ENCODE measurements at places on chromosomes 13 and 19.

DNA sequence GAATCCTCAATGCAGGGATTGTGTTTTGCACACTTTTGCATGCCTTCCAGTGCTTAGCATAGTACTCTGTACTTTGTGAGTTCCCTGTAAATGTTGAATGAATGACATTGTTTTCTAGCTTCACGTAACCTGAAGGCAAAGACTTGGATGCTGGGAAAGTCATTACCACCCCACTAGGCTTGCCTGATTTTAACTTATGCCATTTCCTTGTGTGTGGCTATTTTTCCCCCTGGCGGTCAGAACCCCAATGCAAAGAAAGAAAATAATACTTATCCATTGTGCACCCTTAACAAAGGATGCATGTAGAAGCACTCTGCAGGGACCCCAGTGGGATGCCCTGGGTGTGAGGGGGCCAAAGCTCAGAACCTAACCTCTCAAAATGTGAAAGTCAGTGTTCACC, 1.2 kb upstream of the ENOX1 start:
- DNase-seq, result peak; percentile 73

DNA sequence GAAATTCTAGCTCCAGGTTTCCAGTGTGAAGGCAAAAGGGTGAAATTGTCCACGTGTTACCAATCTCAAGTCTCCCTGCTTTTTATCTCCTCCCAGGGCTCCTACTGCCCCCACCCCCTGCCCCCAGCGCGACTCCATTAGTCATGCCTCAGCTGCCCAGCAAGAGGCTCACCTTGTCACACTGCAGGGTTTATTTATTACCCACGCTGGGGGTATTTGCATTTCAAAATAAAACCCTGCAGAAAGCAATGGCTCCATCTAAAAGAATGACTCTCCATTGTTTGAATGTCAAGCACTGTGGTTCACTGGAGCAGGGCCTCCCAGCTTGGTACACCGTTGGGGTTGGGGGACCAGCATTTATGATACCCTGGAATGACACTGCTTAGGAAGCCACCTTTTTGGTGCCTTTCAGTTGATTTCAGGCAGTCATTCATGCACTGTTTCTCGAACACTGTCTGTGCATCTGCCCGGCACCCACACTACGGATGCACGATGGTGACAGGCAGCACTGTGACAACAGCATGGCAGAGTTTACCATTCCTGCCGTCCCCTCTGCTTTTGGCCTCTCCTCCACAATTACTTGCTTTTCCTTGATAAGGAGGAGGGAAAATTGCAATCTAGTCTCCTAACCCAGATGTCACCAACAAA, 9.9 kb upstream of the POP4 start:
- no peak for DNase-seq

DNA sequence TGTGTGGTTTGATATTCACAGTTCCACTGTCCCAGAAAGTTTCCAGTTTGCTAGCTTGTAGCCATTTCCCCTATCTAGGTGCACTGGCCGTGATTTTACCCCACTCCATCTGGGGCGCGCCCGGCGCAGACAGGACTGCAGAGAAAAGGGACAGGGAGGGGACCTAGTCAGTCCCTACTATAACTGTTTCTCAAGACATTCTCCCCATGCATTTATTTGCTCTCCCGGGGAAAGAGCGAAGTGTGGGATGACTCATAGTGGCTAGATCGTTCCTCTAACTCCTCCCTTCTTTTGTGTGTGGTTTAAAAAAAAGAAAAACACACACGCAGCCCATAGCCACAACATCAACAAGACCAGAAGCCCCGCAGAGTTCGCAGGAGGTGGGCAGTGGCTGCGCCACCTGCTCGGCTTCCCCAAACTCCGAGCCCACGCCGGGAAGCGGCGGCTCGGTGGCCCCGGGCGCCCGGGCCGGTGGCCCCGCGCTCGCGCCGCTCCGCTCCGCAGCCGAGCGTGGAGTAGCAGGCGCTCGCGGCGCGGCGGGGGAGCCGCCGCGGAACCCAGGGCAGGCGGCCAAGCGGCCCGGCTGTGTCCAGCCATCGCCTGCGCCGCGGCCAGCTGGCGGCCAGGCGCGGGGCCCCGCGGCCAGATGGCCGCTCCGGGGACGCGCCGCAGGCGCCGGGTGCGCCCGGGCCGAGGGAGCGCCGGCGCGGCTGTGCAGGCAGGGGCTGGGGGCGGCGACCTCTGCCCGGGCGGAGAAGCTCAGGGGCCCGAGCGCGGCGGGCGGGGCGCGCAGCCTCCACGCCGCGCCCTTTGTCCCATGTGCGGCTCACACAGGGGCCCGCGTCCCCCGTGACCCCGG, 653 bp downstream of the TMTC4 start:
- peak; percentile 35 for DNase-seq

DNA sequence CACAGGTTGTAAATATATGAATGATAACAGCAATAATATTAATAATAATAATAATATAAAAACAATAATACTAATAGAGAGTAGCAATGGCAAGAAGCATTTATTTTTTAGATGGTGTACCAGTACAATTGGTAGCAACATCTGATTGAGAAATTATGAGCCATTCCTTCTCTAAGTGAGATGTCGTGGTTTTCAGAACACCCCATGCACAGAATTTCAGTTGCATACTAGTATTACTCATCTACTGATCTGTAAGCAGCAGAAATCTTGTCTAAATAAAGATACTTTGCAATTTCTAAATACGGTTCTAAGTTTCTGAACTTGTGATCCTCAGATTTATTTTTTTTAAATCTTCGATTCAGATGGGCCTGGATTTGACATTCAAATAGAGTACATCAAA, 788.0 kb upstream of the ATXN8OS start:
- no peak for DNase-seq

- DNase-seq, result no peak
Observed at GRCh38 chr19:36417752-36418286, 625 bp downstream of the ZFP82 start.

DNA sequence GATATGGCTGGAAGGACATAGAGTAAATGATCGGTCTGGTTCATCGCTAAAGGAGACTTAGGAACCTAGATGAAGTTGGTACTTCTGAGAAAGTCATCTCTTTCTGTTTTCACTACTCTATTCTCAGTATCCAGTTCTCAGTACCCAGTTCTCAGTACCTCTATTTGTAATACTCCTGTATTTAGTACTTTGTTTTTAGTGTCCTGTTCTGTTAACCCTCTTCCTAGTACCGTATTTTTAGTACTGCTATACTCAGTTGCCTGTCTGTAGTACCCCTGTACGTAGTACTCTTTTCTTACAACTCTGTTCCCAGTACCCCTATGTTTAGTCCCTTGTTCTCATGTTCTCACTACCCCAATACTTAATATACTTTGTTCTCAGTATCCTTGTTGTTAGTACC, 1.2 kb downstream of the RFXAP start:
- DNase-seq, result no peak

DNA sequence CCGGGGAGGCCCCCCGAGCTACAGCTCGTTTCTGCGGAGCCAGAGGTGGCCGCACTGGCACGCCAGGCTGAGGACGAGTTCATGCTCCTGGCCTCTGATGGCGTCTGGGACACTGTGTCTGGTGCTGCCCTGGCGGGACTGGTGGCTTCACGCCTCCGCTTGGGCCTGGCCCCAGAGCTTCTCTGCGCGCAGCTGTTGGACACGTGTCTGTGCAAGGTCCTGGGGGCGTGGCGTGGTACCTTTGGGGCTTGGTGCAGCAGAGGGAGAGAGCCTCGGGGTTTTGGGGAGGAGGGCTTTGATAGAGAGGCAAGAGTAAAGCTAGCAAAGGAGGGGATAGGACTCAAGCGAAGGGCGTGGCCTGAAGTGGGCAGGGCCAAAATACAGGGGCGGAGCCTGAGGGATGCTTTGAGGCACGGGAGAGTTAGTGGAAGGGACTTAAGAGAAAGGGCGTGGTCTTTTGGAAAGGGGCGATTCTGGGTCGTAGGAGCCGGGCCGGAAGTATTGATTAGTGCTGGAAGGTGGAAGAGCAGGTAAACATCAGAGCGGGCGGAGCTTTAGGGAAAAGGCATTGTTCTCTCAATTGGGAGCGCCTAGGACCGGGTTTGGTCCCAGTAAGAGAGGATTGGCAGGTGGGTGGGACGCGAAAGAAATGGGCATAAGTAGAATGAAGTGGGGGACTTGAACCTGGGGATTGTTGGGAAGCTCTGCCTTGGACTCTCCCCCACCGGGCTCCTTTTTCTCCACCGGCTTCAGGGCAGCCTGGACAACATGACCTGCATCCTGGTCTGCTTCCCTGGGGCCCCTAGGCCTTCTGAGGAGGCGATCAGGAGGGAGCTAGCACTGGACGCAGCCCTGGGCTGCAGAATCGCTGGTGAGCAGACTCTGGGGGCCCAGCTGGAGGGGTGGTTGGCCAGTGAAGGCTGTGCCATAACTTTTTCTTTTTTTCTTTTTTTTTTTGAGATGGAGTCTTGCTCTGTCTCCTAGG, 1.2 kb downstream of the PPM1N start:
- peak; percentile 14 for DNase-seq

DNA sequence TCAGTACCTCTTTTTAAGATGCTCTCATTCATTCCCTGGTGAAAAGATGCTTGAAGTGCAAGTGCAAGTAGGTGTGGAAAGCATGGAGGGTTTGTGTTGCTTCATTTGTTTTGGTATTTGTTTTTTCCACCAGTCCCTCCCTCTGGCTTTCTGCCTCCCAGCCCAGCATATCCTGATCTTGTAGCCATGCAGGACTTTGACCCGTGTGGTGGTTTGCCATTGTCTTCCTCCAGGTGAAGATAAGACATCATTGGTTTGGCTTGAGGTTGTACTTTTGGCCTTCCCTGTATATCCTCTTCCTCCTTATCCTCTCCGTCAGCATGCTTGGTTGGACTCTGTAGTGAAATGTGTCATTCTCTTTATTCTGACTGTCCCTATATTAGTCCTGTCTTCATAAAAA, 9.1 kb downstream of the SPINT2 start:
- no peak for DNase-seq

DNA sequence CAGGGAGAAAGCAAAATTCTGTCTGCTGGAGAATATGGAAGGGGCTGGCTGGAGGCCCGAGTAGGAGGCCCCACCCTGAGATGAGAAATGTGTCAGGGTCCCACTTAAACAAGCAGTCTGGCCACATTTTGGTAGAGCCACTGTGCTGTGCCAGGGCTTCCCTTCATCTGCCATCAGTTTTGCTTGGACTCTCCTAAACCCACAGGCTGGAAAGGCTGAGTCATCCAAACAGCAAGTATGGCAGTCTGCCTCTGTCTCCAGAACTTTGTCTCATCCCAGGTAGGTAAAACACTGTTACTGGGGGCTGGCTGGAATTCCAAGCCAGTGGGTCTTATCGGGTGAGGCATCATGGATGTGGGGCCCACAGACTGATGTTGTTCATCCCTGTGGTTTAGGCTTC, 1390.6 kb downstream of the UQCRFS1 start:
- DNase-seq, result no peak

- DNase-seq, result no peak
Observed at GRCh38 chr13:77338961-77339401, 12.1 kb upstream of the MYCBP2 start.

DNA sequence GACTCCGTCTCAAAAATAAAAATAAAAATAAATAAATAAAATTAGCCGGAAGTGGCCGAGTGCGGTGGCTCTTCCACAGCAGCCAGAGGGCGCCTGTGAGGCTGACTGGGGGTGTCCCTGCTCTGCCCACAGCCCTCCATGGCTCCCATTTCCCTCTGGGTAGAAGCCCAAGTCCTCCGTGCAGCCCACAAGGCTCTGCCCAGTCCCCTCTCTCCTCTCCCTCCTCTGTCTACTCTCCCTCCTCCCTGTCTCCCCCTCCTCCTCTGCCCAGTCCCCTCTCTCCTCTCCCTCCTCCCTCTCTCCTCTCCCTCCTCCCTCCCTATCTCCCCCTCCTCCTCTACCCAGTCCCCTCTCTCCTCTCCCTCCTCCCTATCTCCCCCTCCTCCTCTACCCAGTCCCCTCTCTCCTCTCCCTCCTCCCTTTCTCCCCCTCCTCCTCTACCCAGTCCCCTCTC, 20.4 kb downstream of the MISP start:
- peak; percentile 32 for DNase-seq

DNA sequence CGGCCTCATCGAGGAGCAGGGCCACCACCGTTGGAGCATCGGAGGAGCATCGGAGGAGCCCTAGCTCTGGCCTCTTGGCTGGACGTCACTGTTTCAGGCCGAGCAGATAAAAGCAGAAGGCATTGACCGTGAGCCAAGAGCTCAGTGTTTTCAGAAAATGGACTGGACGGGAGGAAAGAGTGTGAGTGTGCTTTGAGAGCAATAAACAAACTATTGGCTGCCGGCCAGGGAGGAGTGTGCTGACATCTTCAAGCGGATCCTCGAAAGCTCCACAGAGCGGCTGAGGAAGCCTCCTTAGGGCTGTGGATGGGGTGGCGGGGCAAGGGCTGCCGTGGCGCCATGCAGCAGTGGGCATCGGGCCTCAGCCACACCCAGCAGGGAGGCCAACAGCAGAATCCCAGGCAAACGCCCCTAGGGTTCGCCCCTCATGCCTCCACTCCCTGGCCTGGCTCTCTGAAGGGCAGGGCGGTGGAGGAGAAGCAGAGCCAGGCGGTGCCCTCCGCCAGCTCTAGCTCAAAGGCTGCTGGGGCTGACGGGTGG, 41.8 kb downstream of the IRS2 start:
- DNase-seq, result no peak

GRCh38 chr19:35766571-35767104, 8.7 kb downstream of the PROSER3 start:
- no peak for DNase-seq

DNA sequence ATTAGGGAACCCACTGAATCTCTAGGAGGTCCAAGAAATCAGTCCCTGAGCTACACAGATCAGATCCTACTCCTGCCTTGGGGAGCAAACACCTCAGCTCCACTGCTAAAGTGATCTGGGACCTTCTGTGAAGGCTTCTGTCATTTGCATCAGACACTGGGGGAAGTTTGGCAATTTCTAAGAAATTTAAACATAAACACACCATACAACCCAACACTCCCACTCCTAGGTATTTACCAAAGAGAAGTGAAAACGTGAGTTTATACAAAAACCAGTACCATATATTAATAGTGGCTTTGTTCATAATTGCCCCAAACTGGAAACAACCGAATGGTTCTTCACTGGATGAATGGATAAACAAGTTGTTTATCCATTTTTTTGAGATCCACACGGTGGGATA, 7.3 kb upstream of the TYROBP start:
- no peak for DNase-seq

GRCh38 chr19:21117041-21117907, 24.6 kb upstream of the ZNF431 start:
- no peak for DNase-seq

- DNase-seq, result no peak
Observed at GRCh38 chr13:58369936-58370335, 738.4 kb downstream of the PCDH17 start.

DNA sequence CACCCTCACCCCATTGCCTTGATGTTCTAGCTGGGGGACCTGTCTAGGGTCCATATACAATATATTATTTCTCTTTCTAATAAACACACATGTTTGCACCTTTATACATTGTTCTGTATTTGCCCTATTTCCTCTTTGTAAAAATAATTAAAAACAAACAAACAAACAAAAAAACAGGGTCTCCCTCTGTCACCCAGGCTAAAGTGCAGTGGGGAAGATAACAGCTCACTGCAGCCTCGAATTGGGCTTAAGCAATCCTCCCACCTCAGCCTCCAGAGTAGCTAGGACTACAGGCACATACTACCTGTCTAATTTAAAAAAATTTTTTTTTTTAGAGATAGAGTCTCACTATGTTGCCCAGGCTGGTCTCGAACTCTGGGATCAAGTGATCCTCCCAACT, 5.9 kb upstream of the FBN3 start:
- DNase-seq, result no peak

GRCh38 chr13:40992678-40993518, 26.2 kb downstream of the ELF1 start:
- DNase-seq, result peak; percentile 45

- DNase-seq, result no peak
Observed at GRCh38 chr13:109198585-109198984, 569.2 kb downstream of the MYO16 start.

All from NCI-H2081 (cell line).